ENCODE measurements at places on chromosomes 11 and 22.

GRCh38 chr11:18491924-18492323 is 34.8 kb downstream of the TSG101 start:
- DNase-seq, result no peak

DNA sequence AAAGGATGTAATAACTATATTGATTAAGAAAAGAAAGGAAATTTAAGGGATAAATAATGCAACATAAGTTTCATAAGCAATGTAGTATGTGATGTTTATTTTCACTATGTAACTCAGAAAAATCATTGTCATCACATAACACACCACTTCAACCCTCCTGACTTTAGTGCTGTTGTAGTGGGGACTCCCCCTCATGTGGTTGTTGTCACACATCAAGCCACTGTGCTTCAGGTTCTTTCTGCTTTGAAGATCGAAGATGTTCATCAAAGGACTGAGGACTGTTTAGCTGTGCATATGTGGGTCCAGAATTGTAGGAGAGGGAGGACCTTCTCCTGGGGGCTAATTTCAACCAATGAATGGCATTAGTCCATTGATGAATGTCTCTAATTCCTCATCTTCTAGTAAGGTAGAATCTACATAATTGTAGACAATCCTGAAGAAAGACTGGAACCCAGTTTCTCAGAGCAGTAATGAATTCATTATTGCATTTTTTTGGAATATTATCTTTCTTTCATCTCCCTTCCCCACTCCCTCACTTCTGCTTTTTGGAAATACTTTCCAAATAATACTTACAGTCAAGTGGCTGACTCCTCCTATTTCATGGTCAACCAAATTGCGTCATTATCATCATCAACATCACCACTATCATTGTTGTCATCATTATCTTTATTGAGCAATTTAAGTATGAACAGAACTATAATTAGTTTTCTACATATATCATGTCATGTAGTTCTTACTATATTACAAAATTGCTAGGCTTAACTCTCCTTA is 9.8 kb upstream of the CARD16 start:
- no peak for DNase-seq

DNA sequence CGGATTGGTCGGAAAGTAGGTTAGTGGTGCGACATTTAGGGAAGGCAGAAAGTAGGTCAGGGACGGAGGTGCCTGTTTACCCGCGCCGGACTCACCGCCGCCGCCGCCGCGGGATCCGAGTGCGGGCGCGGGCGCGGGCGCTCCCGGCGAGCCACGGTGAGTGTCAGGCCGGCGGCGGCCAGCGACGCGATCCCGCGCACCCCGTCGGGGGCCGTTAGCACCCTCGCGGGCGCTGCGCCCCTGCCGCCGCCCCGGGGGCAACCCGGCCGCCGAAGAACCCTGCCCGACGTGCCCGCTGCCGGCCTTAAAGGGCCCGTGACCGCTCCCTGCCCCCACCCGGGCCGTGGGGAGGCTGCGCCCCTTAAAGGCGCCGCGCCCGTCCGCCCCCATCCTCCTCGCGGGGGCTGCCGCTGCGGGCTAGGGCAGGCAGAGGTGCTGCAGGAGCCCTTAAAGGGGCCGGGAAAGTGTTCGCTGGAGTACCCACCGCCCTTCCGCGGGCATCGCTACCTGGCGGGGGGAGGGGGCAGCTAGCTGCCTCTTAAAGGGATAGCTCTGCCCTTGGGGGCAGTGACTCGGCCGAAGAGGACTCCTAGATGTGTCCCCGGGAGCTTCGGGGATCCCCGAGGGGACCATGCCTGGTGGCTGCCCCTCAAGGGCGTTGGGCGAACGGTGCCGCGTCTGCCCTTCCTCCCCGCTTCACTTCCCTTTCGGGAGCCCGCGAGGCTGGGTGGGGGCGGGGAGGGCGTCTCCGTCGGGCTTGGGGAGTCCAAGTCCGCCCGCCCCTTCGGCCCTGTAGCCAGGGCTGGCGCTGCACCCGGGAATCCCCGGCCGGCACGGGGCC is at the start of gene BMAL1:
Gene BMAL1 (plus strand): TSS at position 23 of the 841 bp plus-strand sequence. CDS start 76,519 bp downstream, outside the sequence.
- peak; percentile 30 for DNase-seq

GRCh38 chr11:19886498-19886897 is 173.9 kb downstream of the NAV2 start:
- no peak for DNase-seq
